ENCODE measurements at places on chromosomes 12 and 14.

DNA sequence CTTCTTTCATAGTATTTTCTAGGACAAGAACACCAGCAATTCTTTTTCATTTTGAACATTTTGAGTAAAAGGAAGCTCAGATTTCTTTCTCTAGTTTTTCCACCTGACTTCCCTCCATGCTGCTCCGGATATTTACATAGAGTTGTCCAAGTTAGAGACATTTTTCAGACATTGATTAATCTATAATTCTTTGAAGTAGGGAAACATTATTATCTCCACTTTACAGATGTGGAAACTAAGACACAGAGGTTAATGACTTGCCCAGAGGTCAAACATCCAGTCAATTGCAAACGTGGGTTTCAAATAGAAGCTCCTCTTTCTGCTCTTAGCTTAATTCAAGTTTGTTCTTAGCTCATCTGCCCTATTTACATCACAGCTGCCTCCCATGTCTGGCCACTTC is 138.3 kb downstream of the EGLN3 start:
- no peak for DNase-seq
- no peaks in the 10 kb centered on the region for H3K4me1 ChIP-seq
- H3K27ac ChIP-seq: no peak overlapping the region
- no peaks in the 10 kb centered on the region for H3K27me3 ChIP-seq

- no peaks in the 10 kb centered on the region for H3K36me3 ChIP-seq
- H3K27ac ChIP-seq: no peak overlapping the region
- no peaks in the 10 kb centered on the region for H3K4me1 ChIP-seq
Measured at GRCh38 chr14:79161571-79161970, 991.4 kb downstream of the NRXN3 start.

DNA sequence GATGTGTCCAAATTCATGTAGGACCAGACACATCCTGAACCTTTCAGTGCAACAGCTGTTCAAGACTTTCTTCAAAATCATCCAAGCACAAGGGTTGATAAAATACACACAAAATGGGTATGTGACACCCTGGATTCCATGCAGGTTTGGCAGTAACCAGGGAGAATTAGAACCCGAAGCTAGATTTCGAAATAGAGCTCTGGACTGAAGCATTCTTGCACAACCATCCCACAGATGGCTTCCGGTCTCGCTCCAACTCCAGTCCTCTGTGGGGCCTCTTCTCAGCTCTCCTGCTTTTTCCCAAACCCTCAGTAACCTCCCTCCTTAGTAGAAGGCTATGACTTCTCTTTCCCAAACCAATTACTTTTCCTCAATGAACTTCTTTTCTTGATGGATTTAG is 171.3 kb downstream of the TTC7B start:
- H3K27me3 ChIP-seq: no peaks in the 10 kb centered on the region
- no peak for DNase-seq
- H3K4me3 ChIP-seq: no peak overlapping the region

- H3K36me3 ChIP-seq: no peaks in the 10 kb centered on the region
- no peak overlapping the region for H3K27ac ChIP-seq
- no peak for DNase-seq
- no peak overlapping the region for H3K4me3 ChIP-seq
Measured at GRCh38 chr12:68011882-68012207, 22.6 kb downstream of the IFNG-AS1 start.

- DNase-seq: no peak
- H3K27me3 ChIP-seq: no peaks in the 10 kb centered on the region
- no peak overlapping the region for H3K4me3 ChIP-seq
- H3K4me1 ChIP-seq: no peaks in the 10 kb centered on the region
- H3K27ac ChIP-seq: no peak overlapping the region
- no peaks in the 10 kb centered on the region for H3K36me3 ChIP-seq
Measured at GRCh38 chr12:10511756-10512355, 6.2 kb downstream of the EIF2S3B start.

DNA sequence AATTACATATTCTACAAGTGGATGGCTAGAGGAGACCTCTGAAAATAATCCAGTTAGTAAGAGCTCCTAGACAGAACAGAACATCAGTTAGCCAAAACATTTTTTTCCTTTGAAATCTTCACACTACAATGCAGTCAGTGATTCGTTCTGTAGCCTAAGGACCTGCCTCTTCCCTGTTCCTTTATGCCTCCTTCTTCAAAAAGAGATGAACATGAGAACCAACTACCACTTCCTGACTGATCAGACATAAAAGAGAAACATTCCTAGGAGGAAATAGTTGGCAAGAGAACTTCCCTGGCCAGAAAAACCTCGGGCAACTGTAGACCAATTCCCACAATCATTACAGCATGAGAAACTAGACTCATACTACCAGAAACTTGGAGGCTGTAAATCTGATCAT is 29.4 kb downstream of the ITPR2 start:
- peaks cover 29% of the 10 kb centered on the region for H3K4me1 ChIP-seq
- no peaks in the 10 kb centered on the region for H3K36me3 ChIP-seq
- DNase-seq: no peak
- no peak overlapping the region for H3K27ac ChIP-seq
- H3K27me3 ChIP-seq: no peaks in the 10 kb centered on the region

DNA sequence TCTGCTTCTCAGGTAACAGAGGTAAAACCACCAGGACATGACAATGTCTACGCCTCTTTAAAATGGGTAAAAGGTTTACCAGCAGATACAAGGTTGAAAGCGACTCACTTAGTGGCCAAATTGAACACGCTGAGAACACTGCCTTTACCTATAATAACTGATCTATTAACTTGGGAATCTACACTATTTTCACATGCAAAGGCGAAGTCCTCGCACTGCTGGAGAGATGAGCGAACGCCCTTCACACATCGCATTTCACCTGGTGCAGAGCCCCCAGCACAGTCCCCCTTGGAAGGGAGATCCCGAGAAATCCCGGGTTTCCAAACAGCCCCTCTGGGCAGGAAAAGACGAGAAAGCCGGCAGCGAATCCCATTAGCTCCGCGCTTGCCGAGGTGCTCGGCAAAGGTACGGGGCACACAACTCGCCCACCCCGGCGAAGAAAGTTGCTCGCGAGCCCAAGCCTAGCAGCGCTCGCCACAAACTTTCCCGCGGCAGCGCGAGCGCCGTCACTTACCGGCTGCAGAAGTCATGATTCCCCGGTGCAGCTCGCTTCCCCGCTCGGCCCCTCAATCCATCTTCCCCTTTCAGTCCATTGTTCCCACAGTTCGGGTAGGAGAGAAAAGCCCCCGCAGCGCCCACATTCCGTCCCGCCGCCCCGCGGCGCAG is 423 bp downstream of the FGD6 start:
- peak overlapping the region; percentile 96 for H3K27ac ChIP-seq
- no peaks in the 10 kb centered on the region for H3K36me3 ChIP-seq
- H3K4me3 ChIP-seq: peak overlapping the region; percentile 97
- peak; percentile 83 for DNase-seq
- H3K27me3 ChIP-seq: no peaks in the 10 kb centered on the region
- peaks cover 49% of the 10 kb centered on the region for H3K4me1 ChIP-seq

DNA sequence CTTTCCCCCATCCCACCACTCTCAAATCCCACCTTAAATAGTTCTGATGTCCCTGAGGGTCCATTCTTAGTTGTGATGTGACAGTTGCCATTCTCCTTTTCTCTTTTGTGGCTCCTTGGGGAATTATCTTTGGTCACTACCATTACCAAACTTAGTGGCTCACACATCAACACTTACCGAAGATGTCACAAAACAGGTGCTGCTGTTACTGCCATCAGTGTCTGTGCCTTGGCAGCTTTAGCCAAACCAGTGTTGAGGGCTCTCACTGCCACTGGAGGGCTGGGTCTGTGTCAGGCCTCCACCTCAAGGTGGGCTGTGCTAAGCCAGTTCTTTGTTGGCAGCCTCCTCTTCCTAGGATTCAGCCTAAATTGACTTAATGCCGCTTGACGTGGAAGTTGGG is 144.0 kb downstream of the MYRFL start:
- H3K27me3 ChIP-seq: no peaks in the 10 kb centered on the region

DNA sequence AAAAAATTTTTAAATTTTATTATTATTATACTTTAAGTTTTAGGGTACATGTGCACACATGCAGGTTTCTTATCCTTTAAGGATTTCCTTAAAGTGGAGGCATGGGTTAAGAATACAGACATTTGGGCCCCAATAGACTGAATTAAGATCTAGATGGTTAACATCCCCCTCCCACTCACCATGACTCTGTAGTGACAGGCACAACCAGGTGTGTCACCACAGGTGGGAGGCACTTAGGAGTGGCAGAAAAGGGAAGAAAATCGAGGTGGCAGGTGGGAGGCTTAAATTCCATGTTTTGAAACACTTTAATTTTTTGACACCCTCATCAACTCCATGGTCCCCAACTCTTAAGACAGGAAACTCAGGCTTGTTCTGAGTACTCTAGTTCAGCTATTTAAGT is 37.6 kb upstream of the GRIP1 start:
- no peaks in the 10 kb centered on the region for H3K36me3 ChIP-seq
- no peaks in the 10 kb centered on the region for H3K27me3 ChIP-seq
- H3K4me3 ChIP-seq: no peak overlapping the region
- H3K4me1 ChIP-seq: no peaks in the 10 kb centered on the region
- H3K27ac ChIP-seq: no peak overlapping the region
- no peak for DNase-seq

DNA sequence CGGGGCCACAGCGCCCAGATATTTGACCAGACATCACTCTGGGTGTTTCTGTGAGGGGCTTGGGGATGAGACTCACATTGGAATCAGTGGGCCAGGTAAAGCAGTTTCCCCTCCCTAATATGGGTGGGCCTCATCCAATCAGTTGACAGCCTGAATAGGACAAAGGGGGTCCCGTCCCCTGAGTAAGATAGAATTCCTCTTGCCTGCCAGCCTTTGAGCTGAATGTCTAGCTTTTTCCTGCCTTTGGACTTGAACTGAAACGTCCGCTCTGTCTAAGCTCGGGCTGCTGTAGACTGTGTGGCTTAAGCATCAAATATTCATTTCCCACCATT is 88.8 kb upstream of the DIO3 start:
- peaks cover 22% of the 10 kb centered on the region for H3K27me3 ChIP-seq
- no peak overlapping the region for H3K27ac ChIP-seq
- H3K4me3 ChIP-seq: no peak overlapping the region
- peak; percentile 21 for DNase-seq
- H3K4me1 ChIP-seq: peaks cover 9% of the 10 kb centered on the region
